ENCODE measurements at places on chromosomes 6 and 20.

DNA sequence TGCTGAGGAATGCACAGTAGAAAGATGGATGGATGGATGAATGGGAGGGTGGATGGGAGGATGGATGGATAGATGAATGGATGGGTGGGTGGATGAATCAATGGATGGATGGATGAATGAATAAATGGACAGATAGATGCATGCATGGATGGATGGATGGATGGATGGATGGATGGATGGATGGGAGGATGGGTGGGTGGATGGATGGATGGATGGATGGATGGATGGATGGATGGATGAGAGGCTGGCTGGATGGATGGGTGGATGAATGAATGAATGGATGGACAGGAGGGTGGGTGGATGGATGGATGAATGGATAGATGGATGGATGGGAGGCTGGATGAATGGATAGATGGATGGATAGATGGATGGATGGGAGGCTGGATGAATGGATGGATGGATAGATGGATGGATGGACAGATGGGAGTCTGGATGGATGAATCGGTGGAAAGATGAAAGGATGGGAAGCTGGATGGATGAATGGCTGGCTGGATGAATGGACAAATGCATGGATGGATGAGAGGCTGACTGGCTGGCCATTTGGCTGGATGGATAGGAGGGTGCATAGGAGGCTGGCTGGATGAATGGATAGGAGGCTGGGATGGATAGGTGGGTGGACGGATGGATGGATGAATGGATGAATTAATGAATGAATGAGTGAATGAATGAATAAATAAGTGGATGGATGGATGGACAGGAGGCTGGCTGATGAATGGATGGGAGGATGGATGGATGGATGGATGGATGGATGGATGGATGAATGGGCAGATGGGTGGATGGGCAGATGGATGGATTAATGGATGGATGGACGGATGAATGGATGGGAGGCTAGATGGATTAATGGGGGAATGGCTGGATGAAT lies 28.3 kb upstream of the NOL4L start:
- DNase-seq: no peak

- no peak for DNase-seq
Observed at GRCh38 chr6:42431356-42431755, 20.4 kb downstream of the TRERF1 start.

DNA sequence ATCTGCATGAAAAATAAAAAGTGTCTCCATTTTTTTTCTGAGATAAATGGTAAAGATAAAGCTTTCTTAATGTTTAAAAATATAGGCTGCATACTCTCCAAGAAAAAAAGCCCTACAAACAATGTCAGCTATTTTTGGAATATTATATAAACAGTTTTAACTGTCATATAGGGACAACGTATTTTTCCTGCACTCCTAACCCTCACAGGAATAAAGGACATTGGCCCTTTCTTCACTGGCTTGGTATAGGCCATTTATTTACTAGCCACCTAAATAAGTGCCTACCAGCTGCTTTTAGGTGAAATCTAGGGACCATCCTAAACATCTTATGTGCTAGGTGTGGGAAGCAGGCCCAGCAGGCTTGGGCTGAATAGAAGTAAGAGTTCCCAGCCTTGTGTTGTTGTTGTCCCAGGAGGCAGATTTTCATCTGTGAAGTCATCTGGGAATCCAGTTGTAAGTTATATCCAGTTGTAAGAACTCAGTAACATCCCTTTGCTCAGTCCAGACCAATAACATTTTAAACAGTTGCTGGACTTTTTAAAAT lies 21.3 kb downstream of the FOXO3 start:
- DNase-seq: no peak

- no peak for DNase-seq
Observed at GRCh38 chr6:21900730-21901129, 307.2 kb downstream of the SOX4 start.

DNA sequence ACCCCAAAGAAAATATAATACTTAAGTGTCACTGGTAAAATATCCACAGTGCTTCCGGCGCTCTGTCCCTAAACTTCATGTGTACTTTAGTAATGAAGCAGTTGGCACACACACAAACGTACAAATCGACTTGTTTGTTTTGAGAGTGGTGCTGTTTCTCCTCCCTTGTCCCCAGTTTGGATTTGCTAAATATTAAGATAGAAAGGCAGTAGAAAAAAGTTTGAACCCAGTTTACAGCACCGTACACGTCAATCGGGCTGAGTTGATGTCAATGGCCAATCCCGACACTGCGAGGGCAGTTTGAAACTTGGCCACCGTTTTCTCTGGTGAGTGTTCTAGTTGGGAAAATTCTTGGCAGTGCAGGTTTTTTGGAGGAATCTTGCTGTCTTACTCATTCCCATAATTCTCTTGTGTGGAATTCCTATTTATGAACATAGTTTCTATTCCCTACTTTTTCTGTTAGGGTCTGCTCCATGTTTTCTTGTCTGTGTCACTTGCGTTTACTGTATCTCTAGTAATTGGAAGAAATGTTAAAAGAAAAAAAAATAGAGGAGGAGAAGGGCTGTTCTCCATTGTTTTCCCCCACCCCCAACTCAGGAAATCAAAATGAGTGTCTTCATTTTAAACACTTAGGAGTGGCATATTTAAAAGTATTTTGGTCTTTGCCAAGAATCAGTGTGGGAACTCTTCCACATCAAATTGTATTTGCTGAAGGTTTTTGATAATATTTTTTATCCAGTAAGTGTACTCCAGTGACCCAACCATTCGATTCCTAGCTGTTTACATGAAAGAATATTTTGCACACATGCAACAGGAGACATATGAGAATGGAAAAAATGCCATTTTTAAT lies 72.3 kb downstream of the OR2B2 start:
- DNase-seq: no peak

- no peak for DNase-seq
Observed at GRCh38 chr6:127851197-127851596, 49.7 kb downstream of the THEMIS start.

DNA sequence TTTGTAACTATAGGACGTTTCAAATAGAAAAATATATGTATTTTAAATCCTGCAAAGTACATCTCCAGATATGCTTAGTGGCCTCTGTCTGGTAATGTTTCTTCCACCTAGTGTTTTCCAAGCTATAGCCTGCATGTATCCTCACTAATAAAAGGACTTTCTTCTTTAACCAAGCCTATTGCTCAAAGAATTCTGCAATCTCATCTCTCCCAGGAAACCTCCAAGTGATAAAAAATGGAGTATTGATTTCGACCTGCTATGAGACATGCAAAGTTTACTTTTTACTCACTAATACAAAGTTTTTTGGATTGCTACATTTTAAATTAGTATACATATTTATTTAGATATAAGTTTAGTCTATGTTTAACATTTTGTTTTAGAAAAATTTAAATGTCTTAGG lies 23.3 kb downstream of the ADGRB3 start:
- DNase-seq: no peak

- no peak for DNase-seq
Observed at GRCh38 chr6:118295336-118295735, 252.8 kb upstream of the PLN start.

DNA sequence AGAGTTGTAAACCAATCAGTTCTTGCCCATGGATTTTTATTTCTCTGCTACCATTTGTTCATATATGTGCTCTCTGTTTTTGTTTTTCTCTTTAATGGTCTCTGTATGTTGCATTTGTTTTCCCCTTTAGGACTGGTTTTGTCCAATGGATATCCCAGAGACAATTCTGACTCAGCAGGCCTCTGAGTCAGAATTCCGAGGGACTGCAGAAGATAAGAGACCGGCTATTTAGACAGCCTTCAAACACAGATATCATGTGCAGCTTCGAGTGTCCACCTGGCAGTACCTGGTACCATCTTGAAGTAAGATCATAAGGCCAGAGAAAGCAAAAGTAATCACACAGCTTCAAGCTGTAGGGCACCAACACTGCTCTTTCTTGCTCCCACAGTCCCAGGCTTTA lies 125.5 kb downstream of the ELOVL4 start:
- DNase-seq: no peak

- DNase-seq: no peak
Observed at GRCh38 chr6:106823732-106824351, 150.7 kb downstream of the CD24 start.

DNA sequence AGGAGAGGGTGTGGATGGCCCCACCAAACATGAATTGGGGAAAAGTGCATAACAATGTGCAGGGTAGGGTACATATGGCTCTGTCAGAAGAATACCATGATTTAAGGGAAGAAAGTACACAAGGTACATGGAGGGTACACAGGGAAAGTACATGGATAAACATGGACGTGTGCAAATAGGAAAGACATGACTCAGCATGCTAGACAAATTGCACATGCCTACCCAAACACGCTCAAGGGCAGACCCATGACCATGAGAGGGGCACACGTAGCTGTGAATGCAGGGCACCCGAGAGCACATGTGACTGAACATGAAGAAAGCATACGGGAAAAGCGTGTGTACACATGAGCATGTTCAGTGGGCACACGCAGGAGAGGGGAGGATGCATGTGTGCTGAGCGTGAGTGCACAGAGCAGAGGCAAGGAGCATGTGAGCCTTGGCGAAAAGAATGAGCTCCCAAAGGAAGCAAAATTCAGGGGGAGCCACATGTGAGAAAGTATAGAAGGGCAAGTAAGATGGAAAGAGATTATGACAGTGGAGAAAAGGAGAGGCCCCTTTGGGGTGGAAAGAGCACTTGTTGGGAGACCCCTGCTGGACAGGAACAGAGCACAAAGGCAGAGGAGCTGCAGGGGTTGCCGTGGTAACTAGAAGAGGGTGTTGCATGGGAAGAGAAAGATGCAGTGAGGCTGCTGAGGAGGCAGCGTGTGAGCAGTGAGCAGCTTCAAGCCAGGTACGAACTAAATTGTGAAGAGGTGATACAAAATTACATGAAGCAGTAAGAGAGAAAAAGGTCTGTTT lies 17.8 kb downstream of the OR2H2 start:
- no peak for DNase-seq

- DNase-seq: no peak
Observed at GRCh38 chr6:164854526-164854925, 454.9 kb downstream of the C6orf118 start.

DNA sequence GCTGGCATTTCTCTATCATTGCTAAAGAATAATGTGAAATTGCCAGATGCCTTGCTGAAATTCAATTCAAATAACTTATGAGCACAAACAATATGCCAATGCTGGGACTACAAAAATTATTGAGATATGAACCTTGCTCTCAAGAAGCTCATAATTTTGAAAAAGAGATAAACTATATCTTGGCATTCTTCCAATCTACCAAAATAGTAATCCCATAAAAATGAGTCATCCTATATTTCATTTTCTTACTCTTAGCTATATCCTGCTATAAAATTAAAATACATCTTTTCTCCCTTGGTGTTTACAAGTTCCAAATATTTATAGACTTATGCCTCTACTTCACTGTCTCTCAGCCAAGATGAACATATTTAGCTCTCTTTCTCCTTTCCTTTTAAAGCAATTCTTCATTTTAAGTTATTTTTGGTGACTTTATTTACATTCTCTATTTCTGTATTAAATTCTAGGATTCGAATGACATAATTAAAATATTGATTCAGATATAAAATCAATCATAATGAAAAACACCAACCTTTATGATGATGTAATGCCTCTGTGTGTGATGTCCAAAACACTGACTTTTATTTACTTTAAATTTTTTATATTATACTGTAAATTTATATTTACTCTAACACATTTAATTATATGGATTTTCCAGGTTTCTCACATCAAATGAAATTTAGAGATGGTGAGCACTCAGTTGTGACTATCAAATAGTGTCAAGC lies 152.6 kb downstream of the CDK19 start:
- DNase-seq: no peak

GRCh38 chr20:62641321-62642050 lies 817 bp upstream of the SLCO4A1 start:
- no peak for DNase-seq

GRCh38 chr20:38731738-38732113 lies 7.4 kb downstream of the SLC32A1 start:
- DNase-seq: no peak

All from activated CD8-positive, alpha-beta memory T cell treated with anti-CD3 and anti-CD28 coated beads for 1 hour (primary cell).